Osteoblast (primary cell): ENCODE measurements at places on chromosomes 6 and 20. TPM values are rescaled to one million over a fixed set of nuclear protein-coding genes. Genes with fewer than 3 reads are reported as not detected.

Gene PPP1R14C
- 3.6 and 3.8 TPM in 2 replicates for total RNA-seq

Gene EFCAB8
- total RNA-seq: 1.4 TPM in 1 of 2 replicates, not detected in the other

Gene RAB23
- total RNA-seq: 74.0 and 82.2 TPM in 2 replicates

Gene ADAM33
- 3.5 and 11.2 TPM in 2 replicates for total RNA-seq

Gene NOX3
- not detected in 2 replicates for total RNA-seq

Gene MLIP
- total RNA-seq: 0.29 and 0.36 TPM in 2 replicates

Gene RBPJL
- total RNA-seq: not detected in 2 replicates
